ENCODE measurements at places on chromosomes 3 and 15.

DNA sequence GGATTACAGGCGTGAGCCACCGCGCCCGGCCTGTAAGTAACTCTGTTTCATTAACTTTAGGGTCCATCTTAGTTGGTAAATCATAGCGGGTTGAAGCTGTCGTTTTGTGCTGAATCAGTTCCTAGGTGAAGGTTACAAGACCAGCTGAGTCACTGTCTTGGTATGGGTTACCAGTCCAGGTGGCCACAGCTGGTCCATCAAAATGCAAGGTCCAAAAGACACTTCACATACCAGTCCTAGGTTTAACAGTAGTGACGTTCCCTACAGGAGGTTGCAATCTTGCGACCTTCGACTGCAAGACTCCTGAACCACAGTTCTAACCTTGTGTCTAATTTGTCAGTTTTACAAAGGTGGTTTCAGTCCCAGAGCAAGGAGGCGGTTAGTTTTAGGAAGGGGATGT, 160.1 kb upstream of the ATP10A start:
- no peak for DNase-seq

- no peak for DNase-seq
Observed at GRCh38 chr3:101151286-101151913, 158.2 kb upstream of the ABI3BP start.

DNA sequence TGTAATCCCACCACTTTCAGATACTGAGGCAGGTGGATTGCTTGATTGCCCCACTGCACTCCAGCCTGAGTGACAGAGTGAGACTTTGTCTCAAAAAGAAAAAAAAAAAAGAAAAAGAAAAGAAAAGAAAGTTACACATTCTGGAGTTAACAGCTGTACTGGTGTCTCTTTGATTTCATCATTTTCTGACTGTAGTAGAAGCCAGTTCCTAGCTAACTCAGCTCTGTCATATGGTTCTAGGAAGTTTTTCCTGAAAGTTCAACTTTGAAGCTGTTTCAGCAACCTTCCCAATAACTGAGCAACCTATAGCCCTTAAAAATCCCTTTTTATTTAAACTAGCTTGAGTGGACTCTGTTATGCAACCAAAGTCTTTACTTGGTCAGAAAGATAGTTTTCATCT, 104.6 kb upstream of the STRIT1 start:
- no peak for DNase-seq

GRCh38 chr15:98690272-98690950, 42.1 kb downstream of the IGF1R start:
- DNase-seq: no peak

GRCh38 chr3:151615464-151615863, 118.3 kb upstream of the AADACL2 start:
- DNase-seq: no peak

- no peak for DNase-seq
Observed at GRCh38 chr3:130276203-130276803, 69.2 kb upstream of the COL6A5 start.

DNA sequence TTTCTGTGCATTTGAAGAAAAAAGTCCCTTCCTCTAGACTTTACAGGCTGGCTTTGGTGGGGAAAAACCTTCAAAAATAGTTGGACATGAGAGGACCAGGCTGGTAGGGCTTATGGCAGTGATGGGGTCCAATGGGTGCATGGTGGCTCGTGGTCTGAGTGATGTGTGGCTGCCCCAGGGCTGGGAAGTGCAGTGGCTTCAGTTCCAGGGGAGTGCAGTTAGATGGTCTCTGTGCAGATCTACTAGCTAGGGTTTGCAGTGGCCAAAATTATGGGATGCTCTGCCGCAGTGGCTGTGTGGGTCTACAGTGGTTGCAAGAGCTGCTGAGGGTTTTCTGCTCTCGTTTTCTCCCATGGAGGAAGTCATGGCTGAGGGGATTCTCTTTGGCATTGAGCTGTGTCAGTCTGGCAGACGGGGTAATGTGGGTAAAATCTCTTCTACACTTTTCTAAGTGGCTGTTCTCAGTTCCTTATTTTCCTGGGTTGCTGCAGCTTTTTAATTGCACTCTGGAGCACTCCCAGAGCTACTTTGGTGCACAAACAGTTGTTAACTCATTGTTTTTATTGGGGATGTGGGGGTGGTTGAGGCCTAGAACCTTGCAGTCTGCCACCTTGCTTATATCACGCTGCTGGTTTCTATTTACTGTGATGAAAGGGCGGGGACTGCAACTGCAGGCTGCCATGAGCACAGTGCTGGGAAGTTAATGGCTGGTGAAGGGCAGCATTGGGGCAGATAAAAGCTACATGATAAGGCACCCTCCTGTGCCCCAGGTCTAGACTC, 1324.6 kb downstream of the NSUN3 start:
- DNase-seq: no peak

DNA sequence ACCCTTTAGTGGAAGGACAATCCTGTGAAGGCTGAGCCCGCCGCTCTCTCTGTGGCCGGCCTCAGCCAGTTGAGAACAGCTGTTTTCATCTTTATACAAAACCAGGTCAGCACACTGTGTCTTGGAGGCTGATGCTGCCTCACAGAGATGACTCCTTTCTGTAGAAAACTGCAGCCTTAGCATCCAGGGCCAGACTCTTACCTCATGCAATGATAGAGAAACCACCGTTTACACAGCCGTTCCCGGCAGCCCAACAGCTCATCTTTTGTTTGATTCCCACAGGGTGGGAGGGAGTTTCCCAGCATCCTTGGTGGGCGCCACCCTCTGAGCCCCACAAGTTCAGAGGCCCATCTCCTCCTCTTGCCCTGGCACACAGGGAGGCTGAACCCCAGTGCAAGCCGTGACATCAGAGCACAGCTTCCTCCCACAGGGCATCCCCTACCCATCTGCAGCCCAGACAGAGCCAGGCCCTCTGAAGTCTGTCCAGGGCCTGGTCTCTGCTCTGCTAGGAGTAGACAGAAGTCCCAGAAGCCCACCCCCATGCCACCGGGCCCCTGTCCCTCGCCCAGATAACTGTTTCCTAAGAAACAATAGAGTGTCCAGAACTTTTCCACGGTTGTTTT, 105.0 kb downstream of the LRRK1 start:
- no peak for DNase-seq

DNA sequence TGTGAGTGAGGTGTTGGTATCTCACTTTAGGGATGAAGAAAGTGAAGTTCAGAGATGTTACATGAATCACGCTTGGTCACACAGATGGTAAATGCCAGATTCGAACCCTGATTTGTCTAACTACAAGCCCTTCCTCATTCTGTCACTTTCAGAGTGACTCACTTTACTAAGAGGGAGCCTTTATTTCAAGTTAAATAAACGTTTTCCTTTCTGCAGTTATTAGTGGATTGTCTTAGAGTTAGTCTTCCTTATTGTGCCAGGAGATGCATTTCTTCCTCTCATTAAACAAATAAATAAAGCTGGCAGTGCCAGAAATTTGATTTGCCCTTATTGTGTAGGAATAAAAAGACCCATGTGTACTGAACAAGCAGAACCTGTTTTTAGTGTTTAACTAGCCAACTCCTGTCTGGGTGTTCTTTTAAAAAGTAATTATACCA, 162.5 kb downstream of the AKAP13 start:
- DNase-seq: no peak

DNA sequence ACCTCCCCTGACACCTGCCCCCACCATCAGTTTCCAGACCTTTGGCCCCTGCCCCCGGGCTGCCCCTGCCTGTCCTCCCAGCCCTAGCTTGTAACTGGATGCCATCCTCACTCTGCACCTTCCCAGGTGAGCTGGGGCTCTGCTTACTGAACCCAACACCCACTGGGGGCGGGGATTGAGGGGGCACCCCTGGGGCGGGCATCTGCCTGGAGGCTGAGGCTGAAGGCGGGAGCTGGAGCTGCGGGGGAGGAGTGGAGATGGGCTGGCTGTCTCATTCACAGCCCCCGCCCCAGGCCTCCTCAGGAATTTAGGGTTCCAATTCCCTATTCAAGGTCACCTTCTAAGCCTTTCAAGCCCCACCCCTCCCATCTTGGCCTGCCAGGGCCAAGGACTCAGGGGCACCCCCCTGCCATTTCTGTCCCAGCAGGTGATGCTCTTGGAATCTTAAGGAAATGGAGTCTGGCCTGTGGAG, 17.7 kb downstream of the PIF1 start:
- no peak for DNase-seq

DNA sequence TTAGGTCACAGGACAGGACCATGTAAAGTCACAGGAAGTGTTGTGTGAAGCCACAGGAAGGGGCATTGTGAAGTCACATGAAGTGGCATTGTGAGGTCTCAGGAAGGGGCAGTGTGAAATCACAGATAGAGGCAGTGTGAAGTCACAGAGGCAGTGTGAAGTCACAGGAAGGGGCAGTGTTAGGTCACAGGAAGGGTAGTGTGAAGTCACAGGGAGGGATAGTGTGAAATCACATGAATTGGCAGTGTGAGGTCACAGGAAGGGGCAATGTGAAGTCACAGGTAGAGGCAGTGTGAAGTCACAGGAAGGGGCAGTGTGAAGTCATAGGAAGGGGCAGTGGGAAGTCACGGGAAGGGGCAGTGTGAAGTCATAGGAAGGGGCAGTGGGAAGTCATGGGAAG, 37.9 kb downstream of the GASK1A start:
- no peak for DNase-seq

DNA sequence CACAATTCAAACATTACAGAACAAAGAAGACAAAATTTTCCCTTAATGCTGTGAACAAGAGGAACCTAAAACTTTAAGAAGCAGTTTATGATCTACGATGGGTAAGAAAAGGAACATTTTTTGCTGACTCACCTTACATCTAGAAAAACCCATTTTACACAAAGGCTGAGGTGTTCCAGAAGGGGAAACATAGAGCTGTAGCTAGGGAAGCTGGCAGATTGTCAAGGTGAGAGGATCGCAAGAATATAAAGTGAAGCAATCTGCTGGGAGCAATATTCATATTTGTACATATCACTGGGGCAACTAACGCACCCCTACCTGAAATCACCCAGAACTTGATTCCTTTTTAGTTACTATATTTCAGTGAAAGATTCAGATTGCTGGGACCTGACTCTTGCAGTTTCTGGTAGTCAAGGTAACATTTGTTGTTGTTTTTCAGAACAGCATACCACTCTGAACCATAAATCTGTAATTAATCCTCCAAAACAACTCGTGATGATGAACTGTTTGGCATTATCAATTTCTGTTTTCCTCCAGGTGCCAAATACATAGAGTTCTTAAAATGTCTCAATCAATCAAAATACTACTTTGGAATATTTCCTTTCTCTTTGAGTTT, 184.1 kb upstream of the LRRC3B start:
- DNase-seq: no peak

DNA sequence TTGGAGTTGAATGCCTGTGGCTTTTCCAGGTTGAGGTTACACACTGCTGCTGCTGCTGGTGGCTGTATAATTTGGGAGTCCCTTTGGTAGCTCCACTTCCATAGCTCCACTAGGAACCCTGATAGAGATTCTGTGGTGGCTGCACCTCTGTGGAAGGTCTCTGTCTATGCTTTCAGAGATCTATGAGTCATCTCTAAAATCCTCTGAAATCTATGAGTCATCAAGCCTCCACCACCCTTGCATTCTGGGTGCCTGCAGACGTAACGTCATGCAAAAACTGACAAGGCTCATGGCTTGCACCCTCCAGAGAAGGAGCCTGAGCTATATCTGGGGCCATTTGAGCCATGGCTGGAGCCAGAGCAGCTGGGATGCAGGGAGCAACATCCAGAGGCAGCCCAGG, 1037.0 kb upstream of the CFAP20DC start:
- no peak for DNase-seq

DNA sequence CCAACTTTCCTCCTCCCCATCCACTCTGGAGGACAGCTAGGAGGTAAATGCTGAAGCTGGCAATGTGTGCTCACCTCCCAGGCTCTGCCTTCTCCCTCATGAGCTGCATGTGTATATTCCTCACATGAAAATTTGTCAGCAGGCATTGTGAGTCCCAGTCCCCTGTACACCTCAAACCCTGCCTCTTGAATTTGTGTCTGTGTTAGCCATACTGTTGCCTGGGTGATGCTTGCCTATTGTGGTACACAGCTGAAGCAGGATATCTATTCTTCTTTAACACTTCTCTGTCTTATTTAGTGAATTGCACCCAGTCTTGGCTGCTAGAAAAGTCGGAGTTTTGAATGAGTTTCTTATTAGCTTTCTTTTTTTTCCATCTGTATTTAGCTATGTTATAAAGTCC, 586.0 kb upstream of the TGFBR2 start:
- no peak for DNase-seq

GRCh38 chr3:14525685-14526631, 14.2 kb downstream of the GRIP2 start:
- no peak for DNase-seq
